ENCODE measurements at places on chromosomes 7 and 10.

DNA sequence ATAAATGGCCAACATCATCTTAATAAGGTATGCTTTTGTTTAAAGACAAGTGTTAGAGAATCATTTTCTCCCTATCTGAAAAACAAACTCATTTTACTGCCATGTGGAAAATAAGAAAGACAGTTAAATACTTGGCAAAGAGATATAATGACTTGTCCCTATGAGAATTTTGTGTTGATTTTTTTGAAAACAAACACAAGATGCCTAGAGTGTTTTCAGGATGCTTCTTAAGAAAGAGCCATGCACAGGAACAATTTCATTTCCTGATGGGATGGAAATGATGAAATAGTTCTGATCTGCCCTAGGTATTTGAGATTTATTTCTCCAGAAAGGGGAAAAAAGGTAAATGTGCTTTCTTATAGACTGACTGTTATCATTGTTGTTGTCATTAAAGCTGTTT lies 237.5 kb upstream of the GNAI1 start:
- DNase-seq: no peak

DNA sequence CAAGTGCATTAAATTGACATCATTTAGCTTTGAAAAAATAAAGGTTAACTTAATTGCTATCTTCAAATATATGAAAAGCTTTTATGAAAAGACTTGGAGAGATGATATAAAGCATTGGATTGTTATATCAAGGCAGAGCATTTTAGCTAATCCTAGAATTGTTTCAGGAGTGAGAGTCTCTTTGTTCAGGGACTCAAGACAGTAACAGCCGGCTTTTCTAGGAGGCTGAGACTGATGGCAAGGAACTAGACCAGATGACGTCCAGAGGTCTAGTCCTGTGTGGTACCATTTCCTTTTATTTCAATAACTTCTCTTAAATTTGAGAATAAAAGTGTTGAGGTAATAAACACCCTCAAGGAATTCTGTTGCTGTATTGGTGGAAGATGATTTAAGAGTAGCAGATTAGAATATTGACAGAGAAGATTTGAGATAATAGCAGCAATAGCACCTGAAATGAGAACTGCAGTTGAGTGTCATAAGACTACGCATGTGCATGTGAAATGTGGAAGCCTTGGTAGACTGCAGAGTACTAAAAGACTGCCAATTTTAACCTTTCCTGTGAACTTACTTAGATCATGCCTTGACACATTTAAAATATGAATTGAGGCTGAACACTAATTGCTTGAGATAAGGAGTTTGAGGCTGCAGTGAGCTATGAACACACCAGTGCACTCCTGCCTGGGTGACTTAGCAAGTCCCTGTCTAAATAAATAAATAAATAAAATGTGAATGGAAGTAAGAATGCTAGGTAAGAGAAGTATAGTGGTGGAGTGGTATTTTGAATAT lies 79.6 kb downstream of the ZNRF2 start:
- no peak for DNase-seq

- no peak for DNase-seq
Measured at GRCh38 chr7:73448609-73449008, 15.0 kb downstream of the FZD9 start.

DNA sequence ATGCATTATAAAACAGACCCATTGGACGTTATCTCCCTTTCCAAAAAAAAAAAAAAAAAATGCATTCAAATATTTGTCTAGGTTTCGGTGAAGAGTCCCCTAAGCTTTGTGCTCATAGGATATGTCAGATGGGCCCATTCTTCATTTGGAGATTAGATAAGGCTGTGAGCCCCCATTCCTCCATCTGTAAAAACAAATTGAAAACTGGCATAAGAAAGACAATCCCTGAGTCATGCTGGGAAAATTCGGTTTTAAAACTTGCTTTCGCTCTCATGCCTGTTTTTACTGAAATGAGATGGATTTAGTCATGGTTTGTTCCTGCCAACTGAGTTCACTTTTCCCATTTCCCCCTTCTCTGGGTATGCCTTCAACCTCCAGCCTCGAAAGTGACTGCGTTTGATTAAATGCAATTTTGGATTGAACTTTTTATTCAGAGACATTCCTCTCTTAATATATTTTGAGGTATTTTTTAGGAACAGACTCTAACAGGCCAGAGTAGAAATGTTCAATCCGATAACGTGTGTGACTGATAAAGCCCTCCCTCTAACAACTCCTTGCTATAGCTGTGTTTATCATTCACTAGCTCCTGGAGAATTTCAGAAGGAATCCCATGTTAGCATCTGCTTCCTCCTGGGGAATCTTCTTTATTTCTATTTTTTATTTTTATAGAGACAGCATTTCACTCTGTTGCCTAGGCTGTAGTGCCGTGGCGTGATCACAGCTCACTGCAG lies 190.9 kb upstream of the LYZL2 start:
- DNase-seq: no peak

DNA sequence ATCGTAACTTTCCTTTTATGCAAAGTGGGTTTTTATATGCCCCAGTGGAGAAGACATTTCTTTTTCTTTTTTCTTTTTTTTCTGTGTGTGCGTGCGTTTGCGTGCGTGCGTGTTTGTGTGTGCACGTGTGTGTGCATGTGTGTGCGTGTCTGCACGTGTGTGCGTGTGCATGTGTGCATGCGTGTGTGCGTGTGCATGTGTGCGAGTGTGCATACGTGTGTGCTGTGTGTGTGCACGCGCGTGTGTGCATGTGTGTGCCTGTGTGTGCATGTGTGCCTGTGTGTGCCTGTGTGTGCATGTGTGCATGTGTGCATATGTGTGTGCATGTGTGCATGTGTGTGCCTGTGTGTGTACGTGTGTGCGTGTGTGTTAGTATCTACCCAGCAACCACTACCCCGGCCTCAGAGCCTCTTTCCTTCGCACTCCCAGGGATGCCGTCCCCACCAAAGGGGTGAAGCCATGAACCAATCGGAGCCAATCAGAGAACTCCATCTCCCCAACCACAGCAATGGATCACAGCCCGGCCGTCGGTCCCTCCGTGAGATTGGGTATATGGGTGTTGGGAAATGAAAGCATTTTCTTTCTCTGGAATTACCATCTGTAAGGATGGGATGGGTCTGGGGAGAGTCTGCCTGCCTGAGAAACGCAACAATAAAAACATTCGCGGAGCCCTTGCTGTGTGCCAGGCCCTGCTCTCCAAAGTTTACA lies 92.3 kb downstream of the ELFN1 start:
- DNase-seq: no peak

- DNase-seq: no peak
Measured at GRCh38 chr7:87933605-87933952, 472 bp upstream of the ADAM22 start.

DNA sequence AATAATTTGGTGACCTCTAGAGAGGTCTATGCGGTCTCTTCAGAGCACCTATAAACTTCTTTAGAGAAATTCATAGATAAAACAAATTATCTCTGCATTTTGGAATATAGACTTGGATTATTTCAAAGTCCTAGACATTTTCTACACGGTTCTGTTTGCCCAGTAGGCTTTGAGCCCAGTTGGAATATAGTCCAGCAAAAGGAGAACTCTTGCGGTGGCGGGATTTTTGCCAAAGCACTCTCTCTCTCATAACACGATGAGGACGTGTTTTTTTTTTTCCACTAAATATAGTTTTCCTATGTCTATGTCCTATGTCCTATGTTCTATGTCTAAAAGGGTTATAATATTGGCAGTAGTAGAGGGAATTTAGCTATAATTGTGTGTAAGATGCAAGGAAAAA lies 164.9 kb upstream of the AGR3 start:
- DNase-seq: no peak

DNA sequence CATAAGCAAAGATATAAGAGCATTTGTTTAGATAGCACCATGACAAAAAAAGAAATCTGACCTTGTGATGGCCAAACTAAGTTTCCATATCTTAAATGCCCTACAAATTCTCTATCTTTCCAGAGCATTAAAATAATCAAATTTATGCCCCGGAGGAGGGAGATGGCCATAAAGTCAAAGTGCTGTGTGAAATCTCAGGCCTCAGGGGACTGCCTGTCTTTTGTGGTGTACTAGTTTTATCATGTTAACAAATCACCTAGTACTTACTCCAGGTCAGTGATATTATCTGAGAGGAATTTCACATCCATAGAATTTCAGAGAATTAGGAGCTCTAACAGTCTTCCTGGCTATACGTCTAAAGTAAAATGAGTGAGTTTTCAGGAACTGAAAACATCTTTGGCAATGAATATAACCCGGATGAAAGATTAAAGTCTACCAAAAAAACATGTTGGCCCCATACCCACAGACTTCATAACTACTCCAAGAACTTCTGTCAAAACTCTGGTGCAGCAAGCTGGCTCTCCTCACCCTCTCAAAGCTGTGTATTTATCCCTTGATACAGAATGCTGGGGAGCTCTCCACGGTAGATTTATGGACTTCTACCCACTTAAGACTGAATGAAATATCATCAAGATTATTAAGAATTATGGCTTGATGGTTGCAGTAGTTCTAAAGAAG lies 682.8 kb downstream of the SORCS1 start:
- no peak for DNase-seq

DNA sequence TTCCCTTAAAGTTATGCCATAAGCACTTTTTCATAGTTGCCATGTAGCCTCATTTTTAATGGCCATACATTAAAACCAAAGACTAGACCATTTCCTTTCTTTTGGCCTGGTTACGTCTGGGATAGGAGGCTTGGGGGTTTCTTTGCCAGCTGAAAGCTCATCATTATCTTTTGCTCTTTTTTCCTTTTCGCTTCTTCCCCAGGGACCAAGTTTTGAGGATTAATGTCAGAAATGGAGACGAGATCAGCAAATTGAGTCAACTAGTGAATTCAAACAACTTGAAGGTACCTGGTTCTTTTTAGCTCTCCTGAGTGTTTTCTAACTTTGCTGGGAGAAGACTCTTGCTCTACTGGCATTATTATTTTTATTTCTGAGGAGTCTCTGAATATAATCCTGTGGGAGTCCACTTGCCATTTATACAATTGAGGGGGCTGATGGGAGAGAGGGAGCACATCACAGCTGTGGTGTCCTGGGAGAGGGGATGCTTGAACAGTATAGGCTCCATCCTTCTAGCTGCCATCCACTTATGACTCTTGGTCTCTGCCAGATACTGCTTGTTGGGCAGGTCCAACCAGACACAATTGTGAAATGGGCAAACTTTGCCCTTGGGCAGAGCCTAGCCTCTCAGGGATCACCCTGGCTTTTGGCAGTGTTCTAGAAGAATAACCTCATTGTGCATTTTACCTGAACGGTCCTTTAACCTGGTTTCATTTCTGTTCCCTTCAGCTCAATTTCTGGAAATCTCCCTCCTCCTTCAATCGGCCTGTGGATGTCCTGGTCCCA lies 5.8 kb downstream of the CPA4 start:
- DNase-seq: no peak

DNA sequence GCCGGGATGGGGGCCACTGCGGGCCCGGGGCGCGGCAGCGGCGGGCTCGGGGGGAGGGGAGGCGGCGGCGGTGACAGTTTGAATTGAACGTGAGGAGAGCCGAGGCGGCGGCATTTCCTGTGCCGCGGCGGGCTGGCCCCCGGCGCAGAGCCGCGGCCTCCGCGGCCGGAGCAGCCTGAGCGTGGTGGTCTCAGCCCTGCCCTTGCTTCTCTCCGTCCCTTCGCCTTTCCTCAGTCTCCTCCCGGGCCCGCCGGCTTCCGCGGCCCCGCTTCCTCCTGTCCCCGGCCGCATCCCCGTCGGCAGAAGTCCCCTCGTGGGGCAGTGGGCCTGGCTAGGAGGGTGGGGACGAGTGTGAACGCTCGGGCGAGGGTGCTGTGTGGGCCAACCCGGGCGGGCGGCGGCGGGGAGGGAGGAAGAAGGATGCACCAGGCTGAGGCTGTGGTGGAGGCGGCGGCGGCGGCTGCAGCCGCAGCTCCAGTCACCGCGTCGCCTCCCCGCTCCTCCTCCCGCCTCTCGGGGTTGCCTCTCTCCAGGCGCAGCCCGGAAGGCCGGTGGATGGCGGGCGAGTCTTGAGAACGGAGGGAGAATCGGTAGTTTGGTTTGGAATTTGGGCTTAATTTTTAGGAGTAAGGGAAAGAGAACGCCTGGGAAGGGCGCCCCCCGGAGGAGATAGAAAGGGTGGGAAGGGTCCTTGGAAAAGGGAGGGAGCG lies 690 bp downstream of the SEPTIN7 start:
- peak; percentile 65 for DNase-seq

- peak; percentile 76 for DNase-seq
Measured at GRCh38 chr7:129122751-129123509, 21.6 kb upstream of the TSPAN33 start.

GRCh38 chr7:127667017-127667670 lies 15.2 kb downstream of the SND1 start:
- DNase-seq: peak; percentile 38

DNA sequence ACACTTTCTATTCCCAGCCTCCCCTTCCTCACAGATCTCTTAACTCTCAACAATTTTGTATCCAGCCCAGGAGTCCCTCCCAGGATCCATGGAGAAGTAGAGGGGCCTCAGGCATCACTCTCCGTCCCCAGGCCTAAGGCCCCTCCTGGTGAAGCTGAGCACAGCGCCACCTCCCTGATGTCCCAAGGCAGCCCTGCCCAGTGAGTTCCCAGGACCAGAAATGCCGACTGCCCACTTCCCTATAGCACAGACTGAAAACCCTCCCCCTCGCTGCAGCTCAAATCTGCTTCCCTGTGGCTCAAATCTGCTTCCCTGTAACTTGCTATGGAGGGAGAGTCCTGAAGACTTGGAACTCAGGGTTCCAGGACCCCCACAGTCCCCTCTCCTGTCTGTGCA lies 35.6 kb downstream of the YKT6 start:
- no peak for DNase-seq

DNA sequence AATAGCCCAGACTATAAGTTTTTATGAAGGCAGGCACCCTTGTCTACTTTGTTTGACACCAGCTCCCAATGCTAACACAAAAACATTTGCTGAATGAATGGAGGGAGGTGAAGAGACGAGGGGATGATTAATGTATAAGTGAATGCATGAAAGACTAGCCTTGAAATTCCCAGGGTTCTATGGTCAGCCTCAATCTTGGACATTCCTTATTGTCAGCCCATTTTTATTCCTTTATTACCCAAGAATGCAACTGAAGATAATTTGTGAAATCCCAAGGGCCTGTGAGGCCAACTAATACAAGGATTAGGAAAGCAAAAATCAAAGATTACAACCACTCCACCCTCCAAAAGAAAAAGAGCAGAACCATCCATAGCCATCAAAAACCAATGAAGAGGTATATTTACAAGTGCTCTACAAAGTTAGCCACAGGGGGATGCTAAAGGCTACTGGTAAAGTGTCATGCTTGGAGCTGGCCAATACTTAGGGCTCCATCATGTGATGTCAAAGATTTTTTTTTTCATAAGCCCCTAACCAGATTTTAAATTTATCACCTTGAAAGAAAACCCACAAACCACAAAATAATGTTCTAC lies 40.0 kb upstream of the ASAH2 start:
- DNase-seq: no peak

GRCh38 chr10:5971315-5971832 lies 6.0 kb downstream of the IL15RA start:
- peak; percentile 58 for DNase-seq

- peak; percentile 57 for DNase-seq
Measured at GRCh38 chr7:50362712-50363282, 58.3 kb downstream of the IKZF1 start.

GRCh38 chr7:5238500-5238899 lies 44.2 kb upstream of the SLC29A4 start:
- DNase-seq: no peak

- no peak for DNase-seq
Measured at GRCh38 chr7:16647435-16647960, 1.5 kb downstream of the BZW2 start.

GRCh38 chr7:44196450-44196872 lies 4.3 kb upstream of the YKT6 start:
- peak; percentile 36 for DNase-seq

Data from activated CD4-positive, alpha-beta T cell treated with anti-CD3 and anti-CD28 coated beads, Interleukin-2, Interleukin-4, amounts not matched to agents 100 ng/mL and 50 ng/mL, durations not matched to agents 16 hours and 8 hours (primary cell).